ENCODE measurements at places on chromosomes 7 and 10.

DNA sequence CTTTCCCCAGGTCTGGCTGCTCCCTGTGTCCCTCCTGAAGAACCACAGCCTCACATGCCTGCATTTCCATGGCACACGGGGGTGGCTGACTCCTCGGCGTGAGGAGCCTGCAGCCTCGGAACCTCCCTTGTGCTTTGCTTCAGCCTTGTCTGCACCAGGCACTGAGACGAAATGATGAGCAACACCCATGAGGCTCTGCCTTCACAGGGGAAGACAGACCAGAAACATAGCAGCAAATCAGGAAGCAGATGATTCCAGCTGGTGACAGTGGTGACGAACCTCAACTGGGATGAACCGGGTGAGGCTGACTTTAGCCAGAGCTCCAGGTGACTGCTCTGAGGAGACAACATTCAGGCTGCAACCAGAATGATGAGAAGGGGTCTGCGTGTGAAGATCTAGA is 84.5 kb upstream of the SMNDC1 start:
- no peak for DNase-seq

DNA sequence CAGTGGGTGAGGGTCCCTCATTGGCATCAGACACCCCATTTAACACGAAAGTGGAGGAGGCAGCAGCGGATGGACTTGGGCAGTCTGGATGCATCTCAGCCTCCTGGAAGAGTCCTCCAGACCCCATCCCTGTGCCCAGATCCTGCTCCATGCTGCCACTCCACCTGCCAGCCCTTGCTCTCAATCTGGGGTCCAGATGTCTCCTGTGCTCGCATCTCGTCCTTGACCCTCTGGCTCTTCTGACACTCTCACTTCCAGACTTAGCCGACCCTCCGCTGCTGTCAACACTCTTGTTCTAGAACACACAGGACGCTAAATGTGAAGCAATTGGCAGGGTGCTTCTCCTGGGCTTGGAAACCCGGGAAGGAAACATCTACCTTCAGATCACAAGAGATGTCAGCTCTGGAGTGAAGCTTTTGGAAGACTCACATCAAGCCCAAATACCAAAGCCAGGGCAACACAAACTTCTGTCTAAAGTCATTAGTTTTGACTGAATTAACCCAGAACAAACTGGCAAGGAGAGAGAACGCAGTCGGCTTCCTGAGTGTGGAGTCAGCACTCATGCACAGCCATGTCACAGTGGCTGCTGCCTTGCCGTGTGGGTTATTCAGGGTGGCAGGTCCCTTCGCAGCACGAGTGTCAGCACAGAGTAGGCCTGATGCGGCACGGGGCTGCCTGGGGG is 379.1 kb downstream of the TCERG1L start:
- DNase-seq, result no peak

DNA sequence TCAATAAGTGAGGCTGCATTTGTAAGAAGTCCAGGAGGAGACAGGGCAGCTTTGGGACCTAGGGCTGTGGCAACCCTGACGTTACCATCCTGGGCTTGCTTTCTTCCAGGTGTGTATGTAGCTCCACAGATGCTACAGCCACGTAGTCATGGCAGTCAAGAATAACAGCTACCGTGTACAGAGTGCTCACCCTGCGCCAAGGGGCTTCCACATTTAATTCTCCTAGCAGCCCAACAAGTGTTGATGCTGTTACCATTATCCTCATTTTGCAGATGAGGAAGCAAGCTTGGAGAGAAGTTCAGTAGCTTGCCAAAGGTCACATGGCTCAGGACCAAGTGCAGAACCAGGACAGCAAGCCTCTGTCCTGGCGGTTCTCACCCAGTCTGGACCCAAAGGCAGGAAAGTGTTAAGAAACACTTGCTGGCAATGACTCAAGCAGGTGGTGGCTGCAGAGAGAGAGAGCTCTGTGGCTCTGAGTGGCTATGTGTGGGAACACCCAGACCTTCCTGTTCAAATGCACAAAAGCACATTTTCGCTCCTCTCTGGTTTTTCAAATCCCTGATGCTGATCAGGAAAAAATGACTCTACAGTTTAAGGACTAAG is 89.8 kb downstream of the CREM start:
- no peak for DNase-seq

DNA sequence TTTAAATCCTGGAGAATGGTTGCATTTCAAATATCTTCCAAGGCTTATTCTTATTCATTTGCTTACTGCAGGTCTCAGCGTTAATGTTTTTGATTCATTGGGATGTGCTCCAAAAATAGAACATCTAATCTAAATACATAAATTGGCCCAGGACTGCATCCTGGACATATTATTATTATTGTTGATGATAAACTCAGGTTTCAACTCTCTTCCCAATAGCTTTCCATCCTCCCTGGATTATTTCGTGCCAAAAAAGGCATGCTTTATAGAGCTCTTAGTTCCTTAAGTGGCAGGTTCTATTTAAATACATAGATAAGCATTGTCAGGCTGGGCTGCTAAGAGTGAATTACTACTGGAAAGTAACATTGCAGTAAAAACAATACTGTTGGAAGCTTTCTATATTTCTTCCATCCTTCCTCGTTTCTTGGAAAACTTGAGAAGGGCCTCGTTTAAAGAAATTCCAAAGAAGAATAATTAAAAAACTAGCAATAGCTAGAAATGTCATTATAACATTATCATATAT is 14.7 kb upstream of the PRKAR2B start:
- DNase-seq, result no peak

DNA sequence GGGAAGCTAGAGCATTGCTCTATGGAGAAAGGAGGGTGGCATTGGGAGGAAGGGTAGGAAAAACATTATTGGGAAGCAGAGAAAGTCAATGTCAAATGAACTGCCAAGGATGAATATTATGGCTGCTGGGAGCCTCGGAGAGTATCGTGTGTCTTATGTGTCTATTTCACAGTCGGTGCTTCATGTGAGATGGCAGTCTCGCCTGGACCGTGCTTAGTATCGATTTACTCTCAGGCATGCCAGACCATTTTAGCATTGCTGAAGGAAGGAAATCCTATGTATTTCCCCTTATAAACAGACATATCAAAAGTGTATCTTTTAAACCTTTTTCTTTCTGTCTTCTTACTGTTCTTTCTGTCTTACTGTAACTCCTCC is 612.6 kb downstream of the AUTS2 start:
- no peak for DNase-seq

- no peak for DNase-seq
These were observed 525.8 kb downstream of the ZNF33B start for GRCh38 chr10:42112331-42113157.

DNA sequence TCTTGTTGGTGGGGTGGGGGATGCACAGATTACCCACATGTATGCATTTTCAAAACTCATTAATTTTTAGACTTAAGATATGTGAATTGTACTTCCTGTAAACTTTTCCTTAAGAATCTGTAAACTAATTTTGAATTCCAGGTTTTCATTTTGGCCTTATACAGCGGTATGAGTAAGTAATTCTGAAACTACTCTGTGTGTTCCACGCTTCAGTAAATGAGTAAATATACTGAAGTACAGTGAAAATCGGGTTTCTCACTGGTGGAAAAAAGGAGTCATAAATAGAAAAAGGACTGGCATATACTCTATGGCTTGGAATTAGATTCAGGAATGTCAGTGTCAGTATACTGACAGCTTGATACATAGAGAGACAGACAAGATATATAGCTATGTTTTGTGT is 72.8 kb downstream of the CTTNBP2 start:
- no peak for DNase-seq

- DNase-seq, result no peak
These were observed 7.4 kb upstream of the OPN4 start for GRCh38 chr10:86646933-86647332.

- DNase-seq, result no peak
These were observed 5.7 kb downstream of the NAT16 start for GRCh38 chr7:101174322-101174854.

- DNase-seq, result no peak
These were observed 10.2 kb downstream of the CRTAC1 start for GRCh38 chr10:98020254-98020653.

GRCh38 chr7:44646176-44646920 is 39.9 kb downstream of the OGDH start:
- DNase-seq, result no peak

DNA sequence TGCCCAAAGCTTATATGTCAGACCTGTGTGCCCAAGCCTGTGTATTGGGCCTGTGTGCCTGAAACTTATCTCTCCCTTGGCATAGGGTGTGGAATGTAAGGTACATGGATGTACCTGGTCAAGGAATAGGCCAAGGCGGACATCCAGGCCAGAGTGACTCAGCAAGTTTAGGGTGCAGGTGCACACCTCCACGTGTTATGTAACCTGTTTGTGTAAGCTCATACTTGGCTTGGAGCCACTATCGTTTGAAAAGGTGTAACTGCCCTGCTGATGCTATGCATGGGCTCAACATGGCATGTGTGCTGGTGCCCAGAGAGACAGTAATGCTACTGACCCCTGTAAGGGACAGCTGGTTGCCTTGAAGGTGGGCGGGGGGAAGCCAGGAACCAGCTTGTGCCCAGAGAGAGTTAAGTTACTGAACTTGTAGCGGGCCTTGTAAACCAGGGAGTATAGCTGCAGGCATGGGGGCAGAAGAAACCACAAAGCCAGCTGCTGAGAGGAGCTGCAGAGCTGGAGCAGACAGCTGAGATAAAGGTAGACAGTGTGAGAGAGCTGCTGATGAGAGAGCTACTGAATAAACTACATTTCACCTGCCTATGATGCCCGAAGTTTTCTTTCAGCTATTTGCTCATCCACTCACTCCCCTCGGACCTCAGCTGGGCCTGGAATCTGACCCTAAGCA is 656.4 kb upstream of the ZWINT start:
- no peak for DNase-seq

DNA sequence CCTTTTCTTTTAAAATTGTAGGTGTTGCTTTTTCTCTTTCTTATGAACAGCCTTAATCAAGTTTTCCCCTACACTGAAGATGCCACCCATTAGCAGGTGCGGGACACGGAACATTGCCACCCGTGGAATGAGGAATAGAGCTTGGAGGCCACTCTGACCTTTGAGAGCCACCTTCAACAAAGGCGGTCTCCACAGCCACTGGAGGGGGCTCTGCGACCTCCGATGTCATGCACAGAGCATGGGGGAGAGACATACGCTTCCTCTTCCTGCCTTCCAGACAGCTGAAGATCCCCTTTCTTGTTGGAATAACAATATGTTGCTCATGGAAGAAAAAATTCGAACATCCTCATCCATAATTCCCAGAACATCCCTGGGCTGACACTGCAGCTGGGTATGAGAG is 39.1 kb downstream of the ADARB2 start:
- DNase-seq, result no peak

GRCh38 chr10:132678436-132679216 is 107.3 kb downstream of the NKX6-2 start:
- no peak for DNase-seq

GRCh38 chr10:11237571-11237970 is 219.9 kb downstream of the CELF2 start:
- DNase-seq, result no peak

All from EL (cell line).